ENCODE measurements at places on chromosomes 1 and 21. TPM values are rescaled to one million over a fixed set of nuclear protein-coding genes. Genes with fewer than 3 reads are reported as not detected.

DNA sequence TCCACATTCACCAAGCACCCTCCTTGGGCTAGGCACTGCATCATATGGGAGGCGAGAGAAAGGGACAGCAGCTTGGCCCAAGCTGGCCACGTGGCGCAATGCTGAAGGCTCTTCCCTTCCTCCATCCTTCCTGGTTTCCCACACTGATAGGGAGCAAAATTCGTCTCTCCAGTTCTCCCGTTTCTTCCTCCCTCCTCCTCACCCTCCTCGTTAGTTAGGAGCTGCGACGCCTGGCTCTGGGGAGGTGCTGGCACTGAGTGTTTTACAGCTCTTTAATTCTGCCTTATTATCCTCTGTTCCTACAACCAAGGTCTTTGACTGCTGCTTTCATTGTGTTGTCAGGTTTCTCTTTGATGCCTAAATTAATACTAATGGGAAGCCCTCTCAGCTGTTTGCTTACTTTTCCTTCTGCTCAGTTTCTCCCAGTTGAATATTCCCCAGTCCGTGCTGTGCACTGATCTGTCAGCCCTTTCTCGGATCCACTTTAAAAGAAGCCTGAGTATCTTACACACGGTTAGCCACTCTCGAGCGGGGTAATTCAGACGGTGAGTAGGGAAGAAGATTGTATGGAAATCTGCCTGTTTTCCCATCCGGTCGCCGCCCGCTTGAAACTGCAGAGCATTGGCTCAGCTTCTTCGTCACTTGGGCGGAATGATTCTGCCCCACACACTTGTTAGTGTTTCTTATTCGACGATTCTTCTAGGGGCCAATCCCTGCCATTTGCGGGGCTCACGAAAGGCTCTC, 56.2 kb upstream of the SMYD2 start:
- no peak for DNase-seq

DNA sequence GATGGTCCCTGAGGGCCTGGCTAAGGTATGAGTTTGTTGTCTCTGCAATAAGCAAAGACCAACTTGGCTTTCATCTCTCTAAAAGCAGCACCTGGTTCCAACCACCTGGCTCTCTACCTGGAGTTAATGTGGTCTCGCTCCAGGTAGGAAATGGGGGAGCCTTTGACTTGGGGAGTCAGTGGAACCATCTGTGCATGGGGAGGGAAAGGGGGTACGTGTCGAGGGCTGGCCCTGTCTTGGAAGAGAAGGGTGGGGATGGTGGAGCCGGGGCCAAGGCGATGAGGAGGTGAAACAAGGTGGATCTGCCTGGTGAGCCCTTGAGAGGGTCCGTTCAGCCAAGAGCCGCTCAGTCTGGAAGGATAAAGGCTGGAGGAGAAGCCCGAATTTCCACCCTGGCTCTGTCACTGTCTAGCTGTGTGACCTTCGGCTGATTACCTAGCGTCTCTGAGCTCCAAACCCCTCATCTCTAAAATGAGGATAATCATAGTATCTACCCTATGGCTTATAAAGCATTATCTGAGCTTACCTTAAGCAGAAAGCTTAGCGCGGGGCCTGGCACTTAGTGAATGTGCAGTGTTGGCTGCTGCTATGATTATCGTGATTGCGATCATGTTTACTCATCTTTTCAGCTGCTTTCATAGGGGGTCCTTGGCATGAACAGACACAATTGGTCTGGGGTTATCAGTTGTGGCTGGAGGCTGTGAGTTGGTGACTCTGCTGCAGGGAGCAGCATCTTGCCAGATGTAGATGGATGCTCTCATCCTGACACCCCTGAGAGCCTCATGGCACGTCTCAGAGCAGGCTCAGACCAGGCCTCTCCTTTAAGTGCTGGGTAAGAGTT, 78.7 kb downstream of the ACTL8 start:
- DNase-seq = no peak

DNA sequence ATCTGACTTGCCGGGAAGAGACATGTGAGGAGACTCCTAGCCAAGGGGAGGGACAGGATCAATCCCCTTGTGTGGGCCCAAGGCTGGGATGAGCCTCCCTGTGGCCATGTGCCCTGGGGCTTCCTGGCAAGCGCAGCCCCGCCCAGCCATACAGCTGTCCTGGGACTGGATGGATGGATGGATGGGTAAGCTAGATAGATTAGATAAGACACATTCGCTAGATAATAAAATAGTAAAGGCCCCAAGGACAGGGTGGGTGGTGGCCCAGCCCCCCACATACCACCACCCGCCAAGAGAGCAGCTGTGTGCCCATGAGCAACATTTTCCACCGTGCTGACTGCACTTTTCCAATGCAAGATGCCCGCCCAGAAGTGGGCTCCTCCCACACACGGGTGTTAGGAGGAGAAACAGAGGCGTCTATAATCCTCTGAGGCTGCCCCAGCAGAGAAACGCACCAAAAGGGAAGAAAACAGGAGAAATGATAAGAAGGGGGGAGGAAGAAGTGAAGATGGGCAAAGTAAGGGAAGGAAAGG, 25.1 kb downstream of the ZBTB17 start:
- no peak for DNase-seq

Gene VANGL2
- 40.0 TPM for polyA plus RNA-seq

Gene SH2D2A
- 0.77 TPM for polyA plus RNA-seq

Gene HES2
- polyA plus RNA-seq = 0.27 TPM

GRCh38 chr1:70462611-70463010, 51.5 kb downstream of the CTH start:
- no peak for DNase-seq

GRCh38 chr1:204443871-204444581, 32.4 kb upstream of the PPP1R15B start:
- no peak for DNase-seq

GRCh38 chr1:31768939-31769704, 5.0 kb upstream of the ADGRB2 start:
- DNase-seq = no peak

- no peak for DNase-seq
These were observed 286.6 kb upstream of the FMN2 start for GRCh38 chr1:239805042-239805441.

DNA sequence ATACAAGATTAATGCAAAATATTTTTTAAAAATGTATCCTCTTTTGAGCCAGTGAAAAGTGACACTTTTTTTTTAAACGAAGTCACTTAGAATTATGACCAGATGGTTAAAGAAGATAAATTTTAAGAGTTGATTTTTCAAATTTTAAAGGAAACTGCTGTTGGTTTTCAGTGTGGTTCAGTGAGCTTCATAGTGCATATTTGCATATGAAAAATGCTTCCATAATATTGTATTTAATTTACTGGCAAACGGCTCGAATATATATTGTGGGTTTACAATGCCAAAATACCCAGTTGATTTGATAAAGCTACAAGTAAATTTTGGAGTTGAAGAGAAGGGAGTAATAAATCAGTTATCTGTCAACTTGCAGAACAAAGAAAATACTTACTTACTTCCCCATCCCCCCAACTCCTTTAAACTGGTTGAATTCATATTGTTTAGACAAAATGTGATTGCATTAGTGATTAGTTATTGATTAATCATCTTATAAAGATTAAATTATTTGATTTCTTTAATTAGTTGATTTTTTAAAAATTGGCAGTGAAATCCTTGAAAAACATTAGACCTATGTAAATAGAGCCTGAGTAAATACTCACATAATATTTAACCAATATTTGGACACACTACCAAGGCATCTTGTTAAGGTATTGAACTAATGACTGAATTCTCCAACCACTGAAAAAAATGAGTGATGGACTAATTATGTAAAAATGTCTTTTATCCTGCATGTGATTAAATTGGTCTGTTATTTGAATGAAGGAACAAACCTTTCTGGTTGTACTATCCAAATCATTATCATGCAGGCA, 122.8 kb upstream of the APP start:
- DNase-seq = no peak

Gene TRIM67
- polyA plus RNA-seq = 0.08 TPM

GRCh38 chr1:162206749-162207635, 137.5 kb downstream of the NOS1AP start:
- DNase-seq = no peak

Gene SPATA45
- polyA plus RNA-seq = not detected

GRCh38 chr1:29626726-29627125, 390.4 kb downstream of the PTPRU start:
- no peak for DNase-seq

Gene IL19
- polyA plus RNA-seq = 0.65 TPM

Gene DNALI1
- polyA plus RNA-seq = 68.7 TPM

DNA sequence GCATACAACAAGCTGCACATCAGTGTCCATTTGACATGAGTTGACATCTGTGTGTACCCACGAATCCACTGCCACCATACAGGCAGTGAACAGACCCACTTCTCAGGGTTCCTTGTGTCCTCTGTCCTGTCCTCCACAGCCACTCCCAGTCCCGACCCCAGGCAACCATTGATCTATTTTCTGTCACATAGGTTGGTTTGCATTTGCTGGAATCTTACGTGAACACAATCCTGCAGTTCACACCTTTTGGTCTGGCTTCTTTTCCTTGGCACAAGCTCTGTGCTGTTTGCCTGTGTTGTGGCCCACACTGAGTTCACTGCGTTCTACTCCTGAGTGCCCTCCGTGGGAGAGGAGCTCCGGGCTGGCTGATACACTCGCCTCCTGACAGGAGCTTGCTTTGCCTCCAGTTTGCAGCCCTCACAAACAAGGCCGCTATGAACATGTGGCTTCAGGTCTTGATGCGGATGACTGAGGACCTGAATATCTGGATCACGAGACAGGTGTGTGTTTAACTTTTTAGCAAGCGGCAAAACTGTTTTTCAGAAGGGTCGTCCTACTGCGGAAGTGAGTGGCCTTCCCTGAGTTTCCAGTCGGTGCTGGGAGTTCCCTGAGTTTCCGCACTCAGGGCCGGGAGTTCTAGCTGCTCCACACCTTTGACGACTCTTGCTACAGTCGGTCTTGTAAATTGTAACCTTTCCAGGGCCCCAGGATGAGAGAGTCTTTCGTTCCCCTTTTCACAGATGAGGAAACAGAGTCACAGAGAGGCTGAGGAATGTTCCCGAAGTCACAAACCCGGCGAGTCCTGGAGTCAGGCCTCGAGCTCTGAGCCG, 13.0 kb upstream of the COL18A1 start:
- no peak for DNase-seq

DNA sequence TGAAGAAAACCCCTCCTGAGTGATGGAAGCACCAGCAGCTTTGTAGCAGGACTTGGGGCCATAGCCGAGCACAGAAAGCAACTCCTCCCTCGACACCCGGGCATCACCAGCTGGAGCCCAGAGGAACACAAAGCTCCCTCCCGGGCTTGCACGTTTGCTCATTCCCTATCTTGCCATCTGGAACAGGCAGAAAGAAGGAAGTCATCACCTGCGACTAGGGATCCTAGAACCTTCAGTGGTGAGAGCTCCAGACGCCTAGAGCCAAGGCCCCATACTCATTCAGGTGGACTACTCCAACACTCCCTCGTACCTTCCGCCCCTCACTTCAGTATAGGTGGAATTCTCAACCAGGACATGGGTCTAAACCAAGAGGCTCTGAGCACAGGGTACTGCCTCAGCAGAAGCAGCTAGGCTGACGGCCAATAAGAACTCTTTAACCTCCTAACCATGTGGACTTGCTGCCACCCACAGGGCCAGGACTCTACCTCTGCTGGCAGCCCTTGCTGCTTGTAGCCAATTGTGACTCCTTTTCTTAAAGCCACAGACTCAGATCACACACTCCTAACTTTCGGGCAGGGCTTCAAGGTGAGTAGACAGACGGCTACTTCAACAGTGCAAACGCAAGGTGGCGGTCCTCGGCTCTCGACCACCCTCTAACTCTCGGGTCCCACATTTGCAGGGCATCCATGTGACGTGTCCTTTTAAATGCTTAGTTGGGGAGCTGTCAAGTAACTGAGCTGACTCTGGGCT, 65.4 kb downstream of the NPHP4 start:
- DNase-seq = no peak

Data from right renal pelvis (tissue), 4 donors.